Stimulated activated CD4-positive, alpha-beta T cell treated with anti-CD3 and anti-CD28 coated beads, Interleukin-4, amount 100 ng/mL, for 4 hours (primary cell): ENCODE measurements at places on chromosomes 5 and 9.

- DNase-seq: no peak
These were observed 1027.7 kb downstream of the NR2F1-AS1 start for GRCh38 chr5:92553326-92553725.

- no peak for DNase-seq
These were observed 1.4 kb downstream of the KIF20A start for GRCh38 chr5:138180183-138180782.

GRCh38 chr9:123561046-123561445, 205.0 kb downstream of the CRB2 start:
- no peak for DNase-seq

- DNase-seq: no peak
These were observed 395 bp downstream of the DRD1 start for GRCh38 chr5:175443514-175444059.
